Non-pigmented ciliary epithelial cell (primary cell): ENCODE measurements at places on chromosomes 4 and X.
A peak's percentile ranks its signal among the peaks of the same experiment; 100 is the strongest.

DNA sequence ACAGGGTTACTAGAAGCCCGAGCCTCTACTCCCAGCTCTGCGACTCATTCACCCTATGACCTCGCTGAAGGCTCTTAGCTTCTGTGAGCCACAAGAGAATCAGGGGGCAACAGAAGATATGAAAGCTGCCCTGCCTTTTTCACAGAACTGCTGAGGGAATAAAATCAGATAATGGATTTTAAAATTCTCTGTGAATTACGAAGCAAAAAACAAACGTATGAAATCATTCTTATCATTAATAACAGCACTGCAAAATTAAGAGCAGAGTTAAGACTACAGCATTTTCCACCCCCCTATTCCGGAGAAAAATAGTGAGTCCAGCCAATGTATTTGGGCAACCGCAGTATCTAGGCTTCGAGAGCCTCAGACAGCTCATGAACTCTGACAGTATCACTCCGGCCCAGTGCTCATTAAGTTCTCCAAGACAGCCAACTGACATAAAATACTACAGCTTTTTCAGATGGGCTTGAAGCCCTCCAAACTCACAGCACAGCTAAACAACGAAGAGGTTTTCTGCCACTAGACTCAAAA, 33.4 kb downstream of the AFAP1 start:
- no peak for DNase-seq

DNA sequence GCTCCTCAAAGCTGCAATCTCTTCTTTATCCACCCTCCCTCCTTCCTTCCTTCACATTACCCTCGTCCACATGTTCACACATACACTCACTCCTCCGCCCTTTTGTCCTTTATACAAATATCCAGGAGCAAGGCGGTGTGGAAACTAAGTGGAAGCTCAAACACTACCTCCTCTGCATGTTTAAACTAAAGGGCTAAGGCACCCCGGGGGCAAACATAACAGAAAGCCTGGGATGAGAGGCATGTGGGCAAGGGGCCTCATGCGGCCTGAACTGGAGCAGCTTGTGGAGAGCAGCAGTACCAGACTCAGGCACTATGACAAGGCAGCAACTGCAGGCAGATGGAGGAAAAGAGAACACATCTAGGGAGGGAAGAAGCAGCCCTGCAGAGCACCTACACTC, 9.5 kb downstream of the MAB21L2 start:
- DNase-seq: no peak

GRCh38 chrX:45846328-45846727, 645.7 kb upstream of the DIPK2B start:
- no peak for DNase-seq

DNA sequence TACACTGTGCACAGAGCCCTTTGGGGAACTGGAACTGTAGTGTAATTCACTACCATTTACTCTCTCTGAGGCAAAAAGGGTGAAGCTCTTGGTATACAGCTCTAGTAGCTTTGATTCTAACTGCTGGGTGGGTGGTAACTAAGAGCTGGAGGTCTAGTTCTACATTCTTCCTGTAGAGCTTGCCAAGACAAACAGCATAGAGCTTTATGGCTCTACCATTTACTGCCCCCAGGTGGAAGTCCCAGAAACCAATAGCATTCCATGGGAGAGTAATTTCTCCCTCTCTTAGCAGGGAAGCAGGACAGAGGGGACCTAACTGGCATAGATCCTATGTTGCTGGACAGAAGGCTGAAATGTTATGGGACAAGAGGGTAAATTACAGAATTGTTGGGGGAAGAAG, 26.7 kb downstream of the HDAC8 start:
- DNase-seq: no peak

GRCh38 chr4:84814094-84814750, 152.3 kb downstream of the WDFY3 start:
- DNase-seq: peak; percentile 89

GRCh38 chr4:77153006-77153405, 4.0 kb upstream of the CCNG2 start:
- no peak for DNase-seq

GRCh38 chr4:845836-846251, 19.9 kb upstream of the CPLX1 start:
- no peak for DNase-seq

- no peak for DNase-seq
These were observed 664.3 kb downstream of the RPA4 start for GRCh38 chrX:97547877-97548578.

- DNase-seq: no peak
These were observed 39.4 kb upstream of the EFHC2 start for GRCh38 chrX:44382871-44383270.

DNA sequence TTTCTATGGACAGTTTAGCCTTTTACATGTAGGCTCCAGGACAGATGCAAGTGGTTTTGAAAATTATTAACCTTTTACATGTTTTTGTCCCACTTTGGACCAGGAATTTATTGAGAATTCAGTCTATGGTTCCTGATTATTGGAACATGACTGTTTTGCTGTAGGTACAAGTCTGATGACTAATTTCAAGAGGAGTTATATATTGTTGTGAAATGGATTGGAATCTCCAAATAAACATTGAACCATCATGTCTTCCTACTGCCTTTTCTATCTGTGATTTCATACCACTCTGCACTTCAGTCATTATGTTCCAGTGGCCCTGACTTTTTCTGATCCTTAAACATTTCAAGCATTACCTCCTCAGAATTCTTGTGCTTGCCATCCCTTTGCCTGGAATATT, 35.9 kb downstream of the TBC1D19 start:
- peak; percentile 26 for DNase-seq

- no peak for DNase-seq
These were observed 34.4 kb downstream of the INTU start for GRCh38 chr4:127667116-127667515.

DNA sequence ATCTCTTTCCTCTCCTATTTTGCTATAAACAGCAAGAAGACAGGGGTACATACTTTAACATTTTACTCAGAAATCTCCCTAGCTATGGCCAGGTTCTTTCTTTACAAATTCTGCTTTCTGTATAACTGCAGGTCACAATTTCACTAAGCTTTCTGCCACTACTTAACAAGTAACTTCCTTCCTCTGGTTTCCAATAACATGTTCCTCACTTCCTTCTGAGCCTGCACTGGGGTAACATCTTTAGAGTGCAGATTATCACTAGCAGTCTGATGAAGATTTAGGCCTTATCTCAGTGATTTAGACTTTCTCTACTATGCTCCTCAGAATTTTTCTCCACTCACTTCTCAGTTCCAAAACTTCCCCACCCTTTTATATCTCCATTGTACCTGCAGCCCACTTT, 1930.5 kb upstream of the AGA start:
- DNase-seq: no peak

DNA sequence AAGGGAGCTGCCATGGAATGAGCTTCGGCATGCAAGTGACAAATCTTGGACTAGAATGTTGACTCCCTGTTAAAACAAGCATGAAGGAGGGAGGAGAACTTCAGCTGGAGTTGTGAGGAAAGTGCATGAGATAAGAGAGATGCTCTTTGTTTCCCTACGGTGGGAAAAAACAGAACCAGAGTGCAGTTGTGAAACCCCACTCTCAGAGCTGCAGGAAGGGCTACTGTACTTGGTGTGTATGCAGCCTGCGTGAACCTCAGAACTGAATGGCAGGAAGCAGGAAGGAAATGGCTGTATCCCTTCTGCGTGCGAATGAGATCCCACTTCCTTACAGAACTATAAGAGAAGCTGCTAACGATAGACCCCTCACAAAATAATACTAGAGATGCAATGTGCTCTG, 57.2 kb downstream of the EGF start:
- DNase-seq: no peak

GRCh38 chrX:43939187-43939926, 33.8 kb downstream of the NDP start:
- DNase-seq: no peak

GRCh38 chr4:140874056-140874455, 117.9 kb upstream of the TBC1D9 start:
- no peak for DNase-seq

GRCh38 chr4:24924309-24924781, 11.5 kb upstream of the CCDC149 start:
- DNase-seq: peak; percentile 98

- DNase-seq: no peak
These were observed 137.9 kb downstream of the GPC3 start for GRCh38 chrX:133847340-133847994.
